ENCODE measurements at places on chromosomes 2 and 18. TPM values are rescaled to one million over a fixed set of nuclear protein-coding genes. Genes with fewer than 3 reads are reported as not detected.

The LYPD6B gene
- total RNA-seq: 12.5 TPM

The SCG2 gene
- 52.9 TPM for total RNA-seq

The TUBA3D gene
- total RNA-seq: not detected

The CAD gene
- total RNA-seq: 16.2 TPM

The EPG5 gene
- 35.2 TPM for total RNA-seq

The MARS2 gene
- 12.5 TPM for total RNA-seq

The RTTN gene
- total RNA-seq: 53.5 TPM

The RAB17 gene
- 0.16 TPM for total RNA-seq

Data from occipital lobe (tissue), 3 donors.